Activated T-cell treated with anti-CD3 and anti-CD28 coated beads, Interleukin-2, amount 50 U/mL, for 48 hours (primary cell): ENCODE measurements at places on chromosomes 7 and 10.

DNA sequence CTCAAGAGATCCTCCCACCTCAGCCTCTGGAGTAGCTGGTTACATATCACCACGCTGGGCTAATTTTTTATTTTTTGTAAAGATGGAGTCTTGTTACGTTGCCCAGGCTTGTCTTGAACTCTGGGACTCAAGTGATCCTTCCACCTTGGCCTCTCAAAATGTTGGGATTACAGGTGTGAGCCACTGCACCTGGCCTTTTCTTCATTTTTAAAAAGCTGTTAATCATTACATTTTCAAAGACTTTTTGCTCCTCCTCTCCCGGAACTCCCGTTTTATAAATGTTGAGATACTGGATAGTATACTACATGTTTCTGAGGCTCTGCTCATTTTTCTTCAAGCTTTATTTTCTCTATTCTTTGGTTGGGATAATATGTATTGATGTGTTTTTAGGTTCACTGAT, 16.4 kb downstream of the AOAH start:
- DNase-seq: no peak

GRCh38 chr7:108079648-108080591, 50.2 kb downstream of the LAMB4 start:
- no peak for DNase-seq

DNA sequence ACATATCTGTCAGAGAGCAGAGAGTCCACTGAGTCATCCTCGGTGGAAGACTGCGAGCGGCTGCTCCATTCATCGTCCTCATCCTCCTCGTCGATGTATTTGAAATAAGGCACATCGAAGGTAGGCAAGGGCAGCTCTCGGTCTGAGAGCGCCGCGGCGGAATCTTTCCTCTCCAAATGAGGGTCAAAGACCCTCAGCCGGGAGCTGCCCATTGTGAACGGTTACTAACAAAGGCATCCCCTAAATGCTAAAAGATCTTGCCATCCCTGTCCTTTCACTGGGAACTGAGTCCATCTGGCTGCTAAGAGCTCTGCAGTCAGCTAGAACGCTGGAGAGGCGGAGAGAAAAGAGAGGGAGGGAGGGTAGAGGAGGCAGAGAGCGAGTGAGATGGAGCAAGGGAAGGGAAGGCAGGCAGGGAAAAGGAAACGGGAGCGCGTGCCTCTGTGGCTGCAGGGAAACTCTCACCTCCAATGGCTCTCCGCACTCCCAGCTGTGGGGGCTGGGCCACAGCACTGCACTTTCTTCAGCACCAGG, 163.4 kb downstream of the RAPGEF5 start:
- no peak for DNase-seq

- DNase-seq: no peak
Measured at GRCh38 chr7:56188823-56189346, 72.7 kb upstream of the NUPR2 start.

DNA sequence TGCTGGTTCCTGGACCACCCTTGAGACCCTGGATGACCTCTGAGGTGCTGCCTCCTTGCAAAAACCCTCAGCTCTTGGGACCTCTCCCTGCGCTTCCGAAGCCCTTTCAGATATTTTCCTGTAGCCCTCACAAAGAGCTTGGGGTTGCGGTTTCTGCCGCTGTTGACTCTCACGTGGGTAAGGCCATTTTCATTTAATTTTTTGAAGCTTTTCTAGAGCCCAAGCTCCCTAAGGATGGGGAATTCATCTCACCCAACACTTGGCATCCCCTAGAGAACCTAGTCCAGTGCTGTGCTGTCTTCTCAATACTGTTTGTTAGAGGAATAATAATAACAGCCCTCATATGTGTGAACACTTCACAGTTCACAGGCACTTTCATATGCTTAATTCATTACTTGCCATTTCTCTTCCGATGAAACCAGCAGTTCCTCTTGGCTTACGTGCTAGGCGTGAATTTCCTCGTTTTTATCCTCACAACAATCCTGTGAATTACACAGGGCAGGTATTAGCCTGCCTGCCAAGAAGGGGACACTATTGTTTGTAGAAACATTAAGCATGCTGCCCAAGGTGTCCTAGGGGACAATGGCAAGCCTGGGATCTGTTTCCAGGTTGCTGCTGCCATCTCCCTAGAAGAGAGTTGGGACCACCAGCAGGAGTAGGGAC, 71.6 kb upstream of the CTBP2 start:
- DNase-seq: no peak

DNA sequence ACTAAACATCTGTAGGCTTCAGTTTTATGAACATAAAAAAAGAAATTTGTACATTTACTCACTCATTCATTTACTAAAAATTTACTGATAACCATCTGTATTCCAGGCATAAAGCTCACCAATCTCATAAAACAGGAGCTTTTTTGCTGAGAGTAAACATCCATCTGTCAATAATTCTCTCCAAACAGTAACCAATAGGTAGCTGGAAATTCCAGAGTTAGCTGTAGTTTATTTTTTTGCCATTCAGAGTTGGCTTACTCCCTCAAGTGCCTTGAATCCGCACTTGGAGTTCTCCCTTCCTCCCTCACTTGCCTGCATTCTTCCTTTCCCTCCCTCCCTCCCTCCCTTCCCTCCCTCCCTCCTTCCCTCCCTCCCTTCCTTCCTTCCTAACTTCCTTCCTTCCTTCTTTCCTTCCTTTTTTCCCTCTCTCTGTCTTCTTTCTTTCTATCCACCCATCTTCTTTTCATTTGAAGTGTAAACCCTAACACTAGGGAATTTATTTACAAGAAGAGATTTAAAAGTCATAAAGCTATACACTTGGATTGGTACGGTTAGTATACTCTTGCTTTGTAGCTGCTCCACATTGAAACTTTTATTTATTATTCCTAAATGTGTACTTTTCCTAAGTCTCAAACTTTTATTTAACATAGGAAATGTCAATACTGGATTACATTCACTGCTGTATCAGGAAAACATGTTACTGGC, 44.6 kb upstream of the BICC1 start:
- no peak for DNase-seq

DNA sequence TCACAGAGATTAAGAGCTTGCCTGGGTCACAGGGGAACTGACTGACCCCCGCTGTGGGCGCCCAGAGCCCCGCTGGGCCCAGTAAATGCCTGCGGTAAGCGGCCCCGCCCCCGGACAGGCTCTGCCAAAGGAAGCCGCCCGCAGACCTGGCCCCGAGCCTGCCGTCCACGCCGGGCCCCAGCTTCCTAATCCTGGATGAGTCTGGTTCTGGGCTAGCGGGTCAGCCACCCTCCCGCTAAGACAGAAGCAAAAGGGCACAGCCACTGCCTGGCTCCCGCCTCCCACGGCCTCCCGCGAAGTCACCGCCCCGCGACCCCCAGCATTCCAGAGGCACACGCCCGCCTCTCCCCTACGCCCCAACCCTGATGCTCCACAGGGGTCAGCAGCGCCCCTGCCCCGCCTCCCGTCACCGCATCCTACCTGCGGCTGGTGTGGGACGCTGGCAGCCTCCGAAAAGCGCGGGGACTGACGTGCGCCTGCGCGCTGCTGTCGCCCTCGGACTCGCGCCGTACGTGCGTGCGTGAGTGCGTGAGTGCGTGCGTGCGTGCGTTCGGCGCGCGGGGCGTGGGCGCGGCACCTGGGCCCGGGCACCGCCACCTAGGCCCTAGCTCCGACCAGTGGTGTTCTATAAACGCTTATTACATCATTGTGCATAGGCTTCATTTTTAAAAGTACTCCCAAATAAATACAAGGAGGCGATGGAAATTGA, at the start of gene FIGNL1:
TSS of gene FIGNL1 (minus strand) at position 470 of the 709 bp plus-strand sequence. CDS start 3,063 bp downstream, outside the sequence.
- DNase-seq: peak; percentile 90

DNA sequence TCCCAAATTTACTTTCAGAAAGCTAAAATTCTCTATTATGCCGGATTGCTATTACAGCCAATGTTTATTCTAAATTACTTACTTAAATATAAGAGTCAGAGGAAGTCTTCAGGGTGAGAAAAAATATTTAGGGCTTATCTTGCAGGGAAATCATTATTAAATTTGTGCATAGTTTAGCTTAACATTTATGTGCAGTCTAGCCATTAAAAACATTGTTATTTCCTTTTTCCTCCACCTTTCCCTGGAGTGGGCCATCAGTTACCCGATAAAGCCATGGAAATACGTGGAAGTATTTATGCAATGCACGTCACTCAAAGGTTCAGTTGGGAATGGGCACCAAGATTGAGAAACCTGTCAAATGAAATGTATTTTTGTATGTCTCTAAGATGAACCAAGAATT, 9.5 kb upstream of the TAS2R60 start:
- no peak for DNase-seq

DNA sequence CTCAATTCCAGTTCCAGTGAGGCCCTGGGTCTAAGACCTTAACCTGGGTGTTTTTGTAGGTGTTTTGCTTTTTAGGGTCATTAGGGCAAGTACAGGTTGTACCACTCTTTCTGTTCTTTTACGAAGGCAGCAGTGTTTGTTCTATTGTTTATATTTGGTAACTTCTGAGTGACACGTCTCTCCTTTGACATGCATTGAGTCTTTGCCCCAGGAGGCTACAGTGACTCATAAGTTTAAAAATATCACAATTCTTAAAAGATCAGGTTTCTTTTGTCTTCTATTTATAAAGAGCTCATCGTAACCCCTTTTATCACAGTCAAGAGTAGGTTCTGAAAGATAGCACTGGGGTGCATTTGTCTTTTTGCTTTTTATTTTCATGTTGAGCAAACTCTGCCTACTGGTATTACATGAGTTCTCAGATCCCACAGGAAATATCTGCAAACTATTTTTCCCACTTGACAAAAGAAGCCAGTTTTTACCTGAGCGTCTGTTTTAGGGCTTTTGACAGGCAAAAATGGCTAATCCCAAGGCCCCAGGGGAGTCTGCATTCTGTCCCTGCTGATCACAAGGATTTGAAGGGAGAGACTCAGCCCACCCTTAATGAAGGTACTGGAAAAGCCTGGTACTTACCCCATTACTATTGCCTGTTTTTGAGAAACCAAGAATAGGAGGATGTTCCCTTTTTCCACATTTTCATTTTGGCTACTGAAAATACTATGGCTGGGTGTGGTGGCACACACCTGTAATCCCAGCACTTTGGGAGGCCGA, 7.9 kb downstream of the NUDT13 start:
- DNase-seq: no peak

- no peak for DNase-seq
Measured at GRCh38 chr10:12189426-12189825, 6.3 kb downstream of the NUDT5 start.

GRCh38 chr7:54960517-54960916, 58.3 kb upstream of the EGFR start:
- no peak for DNase-seq

- DNase-seq: no peak
Measured at GRCh38 chr10:10685566-10685965, 332.1 kb upstream of the CELF2 start.

- DNase-seq: no peak
Measured at GRCh38 chr10:37263304-37263703, 137.9 kb downstream of the ANKRD30A start.

DNA sequence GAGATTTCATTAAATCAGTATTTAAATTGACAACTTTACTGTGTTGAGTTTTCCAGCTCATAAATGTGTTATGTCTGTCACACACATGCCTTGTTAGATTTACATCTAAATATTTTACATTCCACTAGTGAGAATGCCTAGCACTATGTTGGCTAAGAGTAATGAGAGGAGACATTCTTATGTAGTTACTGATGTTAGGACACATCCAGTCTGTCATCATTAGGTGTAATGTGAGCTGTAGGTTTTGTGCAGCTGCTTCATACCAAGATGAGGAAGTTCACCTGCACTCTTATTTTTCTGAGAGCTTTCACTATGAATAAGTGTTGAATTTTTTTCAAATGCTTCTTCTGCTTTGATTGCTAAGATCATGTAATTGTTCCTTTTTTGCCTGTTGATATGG, 218.0 kb upstream of the IGFBP3 start:
- no peak for DNase-seq

GRCh38 chr10:104077247-104077646, 8.4 kb downstream of the COL17A1 start:
- no peak for DNase-seq

DNA sequence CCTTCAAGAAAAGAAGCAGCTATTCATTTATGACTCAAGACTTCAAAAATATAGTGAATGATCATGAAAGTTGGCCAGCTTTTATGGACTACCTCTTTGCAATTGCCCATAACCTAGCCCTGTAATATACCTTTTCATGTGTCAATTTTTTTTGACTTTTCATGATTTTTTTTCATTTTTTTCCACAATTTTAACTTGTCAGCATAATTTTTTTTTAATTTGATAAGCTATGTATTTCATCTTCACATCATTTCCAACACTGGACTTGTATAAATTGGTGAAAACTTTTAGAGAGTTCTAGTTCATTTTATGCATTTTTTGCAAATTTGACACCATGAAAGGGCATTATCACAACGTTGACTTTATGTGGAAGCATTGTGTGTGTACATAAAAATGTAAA, 220.8 kb upstream of the NFE2L3 start:
- no peak for DNase-seq

GRCh38 chr10:97412891-97413304, 11.8 kb upstream of the RRP12 start:
- peak; percentile 79 for DNase-seq

DNA sequence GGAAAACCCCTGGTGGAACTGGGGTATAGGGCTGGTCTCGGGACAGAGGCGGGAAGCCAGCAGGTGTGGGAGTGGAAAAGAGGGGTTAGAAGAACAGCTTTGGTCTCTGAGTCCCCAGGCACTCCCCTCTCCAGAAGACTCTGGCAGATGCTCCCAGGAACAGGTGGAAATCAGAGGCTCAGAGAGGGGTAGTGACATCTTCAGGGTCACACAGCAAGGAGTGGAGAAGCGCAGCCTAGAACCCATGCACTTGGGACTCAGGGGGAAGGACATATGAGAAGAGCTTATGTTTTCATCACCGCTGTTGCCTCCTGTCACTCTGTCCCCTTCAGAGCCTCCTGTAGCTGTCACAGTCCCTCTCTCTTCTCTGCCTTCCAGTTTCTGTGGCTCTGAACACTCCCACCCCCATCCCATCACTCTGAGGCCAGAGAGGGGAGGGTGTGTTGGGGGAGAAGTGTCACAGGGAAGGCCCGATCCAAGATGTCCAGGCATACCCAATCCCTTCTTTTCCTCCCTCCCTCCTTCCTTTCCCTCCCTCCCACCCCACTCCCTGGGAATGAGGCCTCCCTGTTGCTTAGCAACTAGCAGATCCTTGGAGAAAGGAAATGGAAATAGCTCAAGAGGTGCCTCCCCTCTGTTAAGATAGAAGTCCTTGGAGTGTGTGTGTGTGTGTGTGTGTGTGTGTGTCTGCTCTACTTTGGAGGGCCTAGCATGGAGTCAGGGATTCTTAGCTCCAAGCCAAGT, 32.0 kb downstream of the SRRM3 start:
- no peak for DNase-seq

DNA sequence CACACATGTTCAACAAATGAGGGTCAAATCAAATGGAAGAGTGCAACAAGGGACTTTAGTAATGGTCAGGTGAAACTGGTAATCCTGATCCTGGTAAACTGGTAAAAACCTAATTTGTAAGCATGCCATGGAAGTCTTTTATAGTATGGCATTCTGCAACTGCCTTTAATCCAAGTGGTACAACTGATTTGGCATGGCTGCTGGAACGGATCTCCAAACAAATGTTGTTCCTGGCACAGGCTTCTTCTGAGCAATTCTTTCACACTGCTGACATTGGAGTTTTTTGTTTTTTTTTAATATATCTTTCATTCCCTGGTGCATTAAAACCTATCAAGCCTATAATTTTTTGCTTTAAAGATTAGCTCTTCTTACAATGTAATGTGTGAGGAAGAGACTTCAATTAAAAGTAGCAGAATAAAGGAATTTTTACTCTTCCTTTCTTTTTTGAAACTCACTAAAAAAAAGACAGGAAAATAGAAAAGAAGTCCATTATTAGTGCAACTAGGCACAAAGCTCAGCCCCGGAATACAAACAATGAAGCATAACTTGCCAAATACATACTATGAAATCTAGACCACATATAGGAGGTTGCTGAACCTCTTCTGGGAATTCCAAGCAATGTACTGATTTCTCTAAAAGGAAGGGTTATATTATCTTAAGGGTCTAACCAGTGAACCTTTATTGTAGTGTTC, 79.3 kb upstream of the OIT3 start:
- no peak for DNase-seq
